Right lobe of liver (tissue), 6 donors: ENCODE measurements at places on chromosomes 12 and 14. TPM values are rescaled to one million over a fixed set of nuclear protein-coding genes. Genes with fewer than 3 reads are reported as not detected.
A peak's percentile ranks its signal among the peaks of the same experiment; 100 is the strongest.

DNA sequence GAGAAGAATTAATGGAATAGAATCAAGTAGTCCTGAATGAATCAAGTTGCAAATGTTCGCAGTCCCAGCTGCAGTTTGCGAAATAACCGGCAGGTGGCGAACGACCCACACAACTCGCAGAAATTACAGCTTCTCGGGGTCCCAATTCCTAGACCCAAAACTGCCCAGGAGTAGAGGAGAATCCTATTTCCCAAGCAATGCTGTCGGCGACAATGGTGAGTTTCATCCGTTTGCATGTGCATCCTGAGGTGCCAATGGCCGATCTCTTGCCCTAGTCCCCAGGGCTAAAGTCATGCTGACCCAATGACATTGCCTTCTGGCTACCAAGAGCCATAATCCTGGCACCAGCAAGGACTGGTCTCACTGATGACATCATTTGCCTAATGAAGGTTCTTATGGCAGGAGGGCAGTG, 8.5 kb upstream of the ASCL1 start:
- no peaks in the 10 kb centered on the region for H3K27me3 ChIP-seq
- H3K4me3 ChIP-seq = no peak overlapping the region
- H3K4me1 ChIP-seq = peaks cover 12% of the 10 kb centered on the region
- peak; percentile 66 for DNase-seq

GRCh38 chr12:70268972-70269371, 25.7 kb downstream of the CNOT2 start:
- no peaks in the 10 kb centered on the region for H3K27me3 ChIP-seq
- H3K27ac ChIP-seq = no peak overlapping the region
- H3K4me1 ChIP-seq = no peaks in the 10 kb centered on the region

GRCh38 chr14:30706704-30707103, 84.6 kb downstream of the SCFD1 start:
- peaks cover 24% of the 10 kb centered on the region for H3K36me3 ChIP-seq
- no peak overlapping the region for H3K4me3 ChIP-seq
- no peak for DNase-seq
- H3K4me1 ChIP-seq = no peaks in the 10 kb centered on the region
- H3K27ac ChIP-seq = no peak overlapping the region

DNA sequence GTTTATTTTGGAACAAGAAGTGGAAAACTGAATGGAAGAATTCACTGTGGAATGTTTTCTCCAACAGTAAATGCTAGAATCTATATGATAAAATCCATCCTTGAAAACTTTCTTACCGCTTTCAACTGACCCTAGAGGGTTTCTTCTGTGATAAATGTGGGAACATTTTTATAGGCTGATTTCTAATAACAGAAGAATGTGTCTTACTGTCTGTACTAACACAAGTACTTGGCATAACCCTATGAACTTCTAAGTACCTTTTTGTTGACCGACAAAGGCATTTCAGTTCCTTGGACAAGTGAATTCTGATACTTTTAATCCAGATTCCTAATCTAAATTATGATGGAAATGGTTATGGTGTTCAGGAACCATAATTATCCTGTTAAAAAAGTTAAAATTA, 1109.7 kb upstream of the FLRT2 start:
- no peak for DNase-seq
- H3K4me3 ChIP-seq = no peak overlapping the region
- no peaks in the 10 kb centered on the region for H3K36me3 ChIP-seq

The LRIG3 gene
- total RNA-seq = 7.5 TPM

- H3K4me1 ChIP-seq = no peaks in the 10 kb centered on the region
- no peak overlapping the region for H3K4me3 ChIP-seq
- no peak overlapping the region for H3K27ac ChIP-seq
- no peaks in the 10 kb centered on the region for H3K27me3 ChIP-seq
Observed at GRCh38 chr14:96268431-96269358, 12.7 kb downstream of the BDKRB1 start.

DNA sequence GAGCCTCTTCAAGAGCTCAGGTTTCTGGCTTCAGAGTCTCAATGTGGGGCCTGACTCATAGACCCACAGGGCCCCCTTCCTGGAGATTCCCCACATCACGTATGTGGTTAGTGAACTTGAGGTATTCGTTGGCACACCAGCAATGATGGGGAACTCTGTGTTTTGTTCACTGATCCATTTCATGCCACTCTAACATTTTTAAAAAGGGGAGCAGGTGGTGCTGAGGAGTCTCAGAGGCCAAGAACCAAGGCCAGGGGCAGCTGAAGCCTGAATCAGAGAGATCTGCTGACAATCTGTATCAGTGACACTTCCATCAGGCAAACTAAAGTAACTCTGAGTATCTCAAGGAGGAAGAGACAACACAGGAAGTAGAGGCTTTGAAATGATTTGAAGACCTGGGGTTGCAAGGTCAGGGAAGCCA, 323.4 kb downstream of the VRK1 start:
- DNase-seq = no peak
- H3K4me1 ChIP-seq = no peaks in the 10 kb centered on the region
- H3K27me3 ChIP-seq = no peaks in the 10 kb centered on the region
- no peak overlapping the region for H3K4me3 ChIP-seq
- H3K27ac ChIP-seq = no peak overlapping the region
- no peaks in the 10 kb centered on the region for H3K36me3 ChIP-seq

DNA sequence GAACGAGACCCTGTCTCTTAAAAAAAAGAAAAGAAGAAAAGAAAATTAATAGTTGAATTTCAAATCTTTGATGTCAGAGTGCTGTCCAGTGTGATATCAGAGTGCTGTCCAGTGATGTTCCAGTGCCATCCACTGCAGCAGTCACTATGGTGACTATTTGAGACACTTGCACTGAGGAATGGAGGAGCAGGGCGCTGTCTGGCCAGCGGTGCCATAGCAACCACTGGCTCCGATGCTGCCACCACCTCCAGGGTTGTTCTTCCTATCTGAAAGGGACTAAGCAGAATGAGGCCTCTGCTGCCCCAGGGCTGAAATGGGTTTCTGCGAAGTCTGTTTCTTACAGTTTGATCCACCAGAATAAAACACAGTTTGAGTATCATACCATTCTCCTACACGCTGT, 272.9 kb downstream of the NUAK1 start:
- H3K4me1 ChIP-seq = no peaks in the 10 kb centered on the region
- no peak overlapping the region for H3K27ac ChIP-seq
- H3K27me3 ChIP-seq = no peaks in the 10 kb centered on the region
- no peaks in the 10 kb centered on the region for H3K36me3 ChIP-seq
- no peak for DNase-seq

The CCT2 gene
- total RNA-seq = 79.1 TPM

GRCh38 chr14:100059438-100059781, 5.8 kb upstream of the EVL start:
- H3K27me3 ChIP-seq = no peaks in the 10 kb centered on the region
- DNase-seq = no peak
- no peak overlapping the region for H3K27ac ChIP-seq
- H3K4me3 ChIP-seq = no peak overlapping the region

DNA sequence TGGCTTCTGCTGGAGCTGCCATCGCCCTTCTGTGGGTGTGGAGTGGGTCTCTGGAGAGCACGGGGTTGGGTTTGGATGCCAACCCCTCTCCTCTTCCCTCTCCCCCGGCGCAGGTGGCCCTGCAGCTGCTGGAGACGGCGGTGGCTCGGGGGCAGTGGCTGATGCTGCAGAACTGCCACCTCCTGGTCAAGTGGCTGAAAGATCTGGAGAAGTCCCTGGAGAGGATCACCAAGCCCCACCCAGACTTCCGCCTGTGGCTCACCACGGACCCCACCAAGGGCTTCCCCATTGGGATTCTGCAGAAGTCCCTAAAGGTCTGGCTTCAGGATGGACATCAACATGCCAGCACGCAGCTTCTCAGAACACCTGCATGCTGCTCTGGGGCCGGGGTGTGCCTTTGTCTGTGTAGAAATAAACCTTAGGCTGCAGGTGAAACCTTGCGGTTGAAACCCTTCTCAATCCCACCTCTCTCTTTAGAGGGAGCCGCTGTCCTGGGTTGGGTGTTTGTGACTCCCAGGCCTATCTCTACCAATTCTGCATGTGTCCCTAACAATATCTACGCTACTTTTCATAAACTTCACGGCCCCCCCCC, 44.3 kb downstream of the CCDC92 start:
- H3K36me3 ChIP-seq = no peaks in the 10 kb centered on the region
- no peak overlapping the region for H3K4me3 ChIP-seq
- DNase-seq = no peak
- H3K27me3 ChIP-seq = no peaks in the 10 kb centered on the region
- H3K4me1 ChIP-seq = no peaks in the 10 kb centered on the region
- no peak overlapping the region for H3K27ac ChIP-seq

The ADCY4 gene
- total RNA-seq = 7.2 TPM

DNA sequence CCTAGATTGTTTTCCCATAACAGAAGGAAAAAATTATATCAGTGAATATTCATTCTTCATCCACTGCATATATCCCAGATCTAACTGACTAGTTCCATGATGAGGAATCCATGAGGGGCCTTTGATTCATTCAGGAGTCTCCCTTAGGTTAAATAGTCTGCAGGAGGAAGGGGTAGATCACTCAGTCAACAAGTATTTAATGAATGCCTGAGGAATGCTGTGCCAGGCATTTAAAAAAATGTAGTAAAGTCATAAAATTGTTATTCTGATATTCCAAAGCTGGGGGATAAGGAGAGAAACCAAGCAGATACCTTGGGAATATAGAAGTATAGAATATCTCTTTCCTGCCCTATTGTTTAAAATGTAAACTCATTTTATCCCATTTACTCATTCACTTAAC, 216.2 kb upstream of the CAND1 start:
- no peak for DNase-seq
- no peaks in the 10 kb centered on the region for H3K36me3 ChIP-seq
- no peak overlapping the region for H3K27ac ChIP-seq
- H3K4me3 ChIP-seq = no peak overlapping the region

The NRXN3 gene
- 0.06 TPM for total RNA-seq

GRCh38 chr14:39768589-39768988, 336.4 kb upstream of the FBXO33 start:
- H3K27ac ChIP-seq = no peak overlapping the region
- H3K4me3 ChIP-seq = no peak overlapping the region
- no peaks in the 10 kb centered on the region for H3K4me1 ChIP-seq
- no peaks in the 10 kb centered on the region for H3K36me3 ChIP-seq

DNA sequence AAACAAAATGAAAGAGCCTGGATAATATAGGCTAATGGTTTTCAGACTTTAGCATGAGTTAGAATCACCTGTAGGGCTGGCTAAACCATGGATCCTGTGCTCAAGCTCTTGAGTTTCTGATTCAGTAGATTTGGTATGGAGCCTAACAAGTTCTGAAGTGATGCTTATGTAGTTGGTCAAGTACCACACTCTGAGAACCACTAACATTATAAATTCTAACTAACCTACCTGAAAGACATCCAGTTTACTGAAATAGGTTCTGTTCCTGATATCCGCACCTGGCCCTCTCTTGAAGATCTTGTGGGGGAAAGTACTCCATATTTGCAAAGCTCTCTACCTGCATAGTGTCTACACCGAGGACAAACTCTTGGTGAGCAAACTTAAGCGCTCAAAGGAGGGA, 59.4 kb upstream of the VSX2 start:
- DNase-seq = no peak
- H3K36me3 ChIP-seq = no peaks in the 10 kb centered on the region
- no peak overlapping the region for H3K4me3 ChIP-seq
- H3K27ac ChIP-seq = no peak overlapping the region
- H3K4me1 ChIP-seq = no peaks in the 10 kb centered on the region
- no peaks in the 10 kb centered on the region for H3K27me3 ChIP-seq

The SMIM41 gene
- not detected for total RNA-seq

The SMCO3 gene
- total RNA-seq = not detected

The TNFAIP2 gene
- 122 TPM for total RNA-seq
